ENCODE measurements at places on chromosomes 4 and X.

GRCh38 chr4:26104056-26104685 lies 190.2 kb downstream of the SMIM20 start:
- DNase-seq, result no peak

DNA sequence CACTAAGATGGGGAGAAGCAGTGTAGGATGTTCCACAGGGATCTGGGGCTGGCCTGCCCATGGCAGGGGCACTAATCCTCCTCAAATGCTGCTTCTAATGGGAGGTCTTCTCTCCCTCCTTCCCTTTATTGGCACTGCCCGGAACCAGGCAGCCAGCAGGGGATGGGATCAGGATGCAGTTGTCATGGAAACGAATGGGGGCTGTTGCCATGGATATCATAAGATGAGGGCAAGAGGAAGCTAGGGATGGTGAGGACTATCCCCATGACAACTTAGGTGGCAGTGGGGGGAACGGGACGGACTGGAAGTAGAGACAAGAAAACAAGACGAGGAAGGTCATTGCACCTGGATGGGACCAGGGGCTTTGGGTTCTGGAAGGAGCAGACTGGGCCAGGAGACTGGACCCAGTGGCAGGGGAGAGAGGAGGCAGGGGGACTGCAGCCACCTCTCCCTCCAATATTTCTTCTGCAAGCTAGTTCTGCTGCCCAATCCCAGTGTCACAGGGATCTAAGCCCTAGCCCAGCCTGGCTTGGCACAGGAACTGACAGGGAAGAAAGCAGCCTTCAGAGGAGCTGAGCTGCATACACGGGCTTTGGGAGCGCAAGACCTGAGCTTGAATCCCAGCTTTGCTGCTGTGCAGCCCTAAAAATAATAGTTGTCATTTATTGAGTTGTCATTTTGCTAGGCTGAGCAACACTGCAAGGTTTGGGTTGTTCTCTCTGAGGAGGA lies 19.0 kb downstream of the IQSEC2 start:
- DNase-seq, result no peak

GRCh38 chrX:136692271-136692670 lies 44.3 kb downstream of the CD40LG start:
- DNase-seq, result no peak

- no peak for DNase-seq
Observed at GRCh38 chr4:98864560-98864959, 64.4 kb downstream of the EIF4E start.

- DNase-seq, result no peak
Observed at GRCh38 chr4:183823434-183823833, 81.7 kb upstream of the STOX2 start.

- no peak for DNase-seq
Observed at GRCh38 chr4:165201806-165202205, 5.6 kb upstream of the KLHL2 start.

DNA sequence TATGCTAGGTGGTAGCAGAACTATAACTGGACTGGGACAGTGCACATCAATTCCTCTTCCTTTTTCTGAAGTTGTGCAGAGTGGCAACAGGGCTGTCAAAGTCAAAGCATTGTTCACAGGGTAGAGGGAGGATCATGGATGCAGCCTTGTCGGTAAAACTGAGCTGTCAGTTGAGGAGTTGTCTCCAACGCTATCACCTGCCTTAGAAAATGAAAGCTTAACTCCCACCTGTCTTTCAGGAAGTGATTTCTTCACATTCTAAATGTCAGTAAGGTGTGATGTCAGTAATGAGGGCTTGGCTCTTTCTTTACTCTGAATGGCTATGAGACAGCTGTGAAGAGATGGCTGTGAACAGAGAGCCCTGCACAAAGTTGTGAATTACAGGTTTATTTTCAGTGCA lies 66.4 kb upstream of the BANK1 start:
- DNase-seq, result no peak

DNA sequence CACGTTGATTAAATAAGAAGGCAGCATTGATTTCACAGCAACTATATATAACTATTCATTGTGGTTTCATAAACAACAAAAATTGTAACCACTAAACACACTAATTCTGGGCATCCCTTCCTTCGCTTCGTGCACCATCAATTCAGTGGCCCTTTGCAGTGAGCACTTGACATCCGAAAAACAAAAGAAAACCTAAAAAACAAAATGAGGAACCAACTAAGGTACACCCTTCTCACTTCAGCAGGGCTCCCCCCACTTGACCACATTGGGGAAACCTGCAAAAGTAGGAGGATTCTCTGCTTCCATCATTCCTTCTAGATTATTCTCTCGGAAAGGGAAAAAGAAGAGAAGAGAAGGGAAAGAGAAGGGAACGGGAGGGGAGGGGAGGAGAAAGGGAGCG lies 28.3 kb downstream of the NBDY start:
- no peak for DNase-seq

DNA sequence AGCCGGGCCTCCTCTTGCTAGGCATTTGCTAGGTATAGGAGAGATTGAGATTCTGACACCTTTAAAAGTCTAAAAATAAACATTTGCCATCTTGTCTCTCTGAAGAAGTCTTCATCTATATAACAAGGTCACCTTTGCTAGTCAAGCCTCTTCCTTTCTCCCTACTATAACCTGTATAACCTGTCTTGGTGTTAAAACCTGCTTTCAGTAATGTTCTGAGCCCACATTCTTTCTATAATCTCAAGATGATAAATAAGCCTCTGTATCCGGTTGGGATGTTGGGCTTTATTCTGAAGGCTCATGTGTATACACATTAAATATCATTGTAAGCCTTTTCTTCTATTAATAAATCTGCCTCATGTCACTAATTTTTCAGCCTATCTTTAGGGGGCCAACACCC lies 10.2 kb downstream of the ASIC5 start:
- DNase-seq, result no peak
